ENCODE measurements at places on chromosomes 5 and 9.

DNA sequence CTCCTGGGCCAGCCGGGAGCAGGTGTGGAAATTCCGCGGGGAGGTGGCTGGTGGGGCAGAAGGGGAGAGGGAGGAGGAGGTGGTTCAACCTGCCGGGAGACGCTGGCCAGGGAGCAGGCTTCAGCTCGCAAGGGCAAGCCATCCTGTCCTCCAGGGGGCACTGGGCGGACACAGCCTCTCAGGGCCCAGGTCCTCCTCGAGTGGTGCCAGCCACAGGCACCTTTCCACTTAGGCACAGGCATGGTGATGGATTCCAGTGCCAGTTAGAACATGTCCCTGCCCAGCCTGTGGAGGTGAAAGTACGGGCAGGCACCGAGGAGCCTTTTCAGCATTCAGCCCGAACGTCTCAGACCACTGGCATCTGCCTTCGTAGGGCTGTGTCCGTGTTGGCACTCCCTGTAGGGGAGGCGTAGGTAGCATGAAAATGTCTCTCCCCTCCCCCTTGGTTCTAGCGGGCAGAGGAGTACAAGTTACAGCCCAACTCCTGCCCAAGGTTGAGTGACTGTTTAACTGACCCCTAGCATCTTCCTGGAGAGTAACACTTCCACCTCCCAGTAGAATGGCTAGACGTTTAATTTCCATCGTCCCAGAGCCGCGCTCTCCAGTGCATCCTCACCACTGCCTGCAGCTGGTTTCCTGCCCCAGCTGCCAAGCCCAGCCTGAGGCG lies 48.9 kb downstream of the DAB2IP start:
- DNase-seq = no peak

DNA sequence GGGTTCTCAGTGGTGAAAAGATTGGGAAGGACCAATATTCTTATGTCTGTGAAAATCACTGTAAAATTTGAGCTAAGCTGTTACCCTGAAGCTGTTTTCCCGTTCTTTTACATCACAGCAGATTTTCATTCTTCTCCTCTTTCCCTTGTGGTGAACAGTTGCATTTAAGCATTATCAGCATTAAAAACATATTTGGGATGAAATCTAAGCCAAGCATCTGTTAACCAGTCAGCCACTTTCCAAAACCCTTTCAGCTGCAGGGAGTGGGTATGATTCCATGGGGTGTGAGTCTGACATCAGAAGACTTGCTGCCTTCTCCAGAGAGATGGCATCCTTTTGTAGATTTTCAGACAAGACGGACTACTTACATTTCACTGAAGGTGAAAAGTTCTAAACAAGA lies 97.2 kb downstream of the TRIO start:
- no peak for DNase-seq

DNA sequence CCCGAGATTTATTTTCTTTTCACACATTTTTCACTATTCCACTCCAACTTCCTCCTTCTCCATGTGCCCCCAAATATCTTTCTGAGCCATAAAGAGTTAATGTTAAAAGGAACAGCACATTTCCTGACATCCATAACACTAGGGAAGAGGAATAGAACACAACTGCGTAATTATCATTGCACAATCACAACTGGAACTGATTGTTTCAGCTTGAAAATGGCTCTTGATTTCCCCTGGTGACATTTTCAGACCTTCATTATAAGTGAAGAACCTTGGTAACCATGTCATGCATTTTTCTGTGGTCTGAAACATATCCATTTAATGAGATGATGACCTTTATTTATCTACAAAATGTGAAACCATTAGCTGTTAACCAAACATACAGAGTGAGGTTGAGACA lies 82.4 kb downstream of the PCSK1 start:
- DNase-seq = no peak

DNA sequence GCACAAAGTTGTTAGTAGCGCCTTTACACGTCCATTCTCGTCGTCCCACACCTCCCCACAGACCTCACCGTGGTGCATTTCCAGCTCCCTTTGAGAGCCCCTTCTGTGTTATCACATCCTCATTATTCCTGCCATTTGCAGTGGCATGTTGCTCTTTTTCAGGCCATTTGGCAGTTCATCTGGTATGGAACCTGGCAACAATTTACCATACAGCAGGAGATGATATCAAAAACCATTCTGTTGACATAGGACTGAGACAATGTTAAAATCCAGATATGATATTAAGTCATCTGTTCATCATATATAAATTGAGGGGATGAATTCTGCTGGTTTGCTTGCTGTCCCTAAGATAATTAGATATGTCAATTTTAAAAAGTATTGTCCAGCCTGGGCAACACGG lies 83.0 kb downstream of the TMEM174 start:
- no peak for DNase-seq

DNA sequence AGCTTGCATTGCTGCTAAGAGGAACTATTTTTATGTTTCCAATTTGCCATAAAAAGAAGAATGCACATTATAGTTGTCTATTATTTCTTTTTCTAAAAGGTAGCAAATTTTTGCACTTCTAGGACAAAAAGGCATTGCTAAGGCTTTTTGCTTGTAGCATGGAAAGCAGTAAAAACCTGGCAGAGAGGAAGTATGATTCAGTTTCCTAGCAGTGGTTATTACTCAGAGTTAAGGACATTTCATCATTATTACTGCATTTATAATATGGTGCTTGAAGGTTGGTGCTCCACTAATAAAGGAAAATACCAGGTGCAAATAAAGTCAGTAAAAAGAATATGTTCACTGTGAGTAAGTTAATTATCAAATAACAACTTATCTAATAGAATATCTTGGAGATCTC lies 179.8 kb upstream of the PLPPR1 start:
- DNase-seq = no peak

- no peak for DNase-seq
Measured at GRCh38 chr9:118473521-118473920, 769.3 kb downstream of the TLR4 start.

DNA sequence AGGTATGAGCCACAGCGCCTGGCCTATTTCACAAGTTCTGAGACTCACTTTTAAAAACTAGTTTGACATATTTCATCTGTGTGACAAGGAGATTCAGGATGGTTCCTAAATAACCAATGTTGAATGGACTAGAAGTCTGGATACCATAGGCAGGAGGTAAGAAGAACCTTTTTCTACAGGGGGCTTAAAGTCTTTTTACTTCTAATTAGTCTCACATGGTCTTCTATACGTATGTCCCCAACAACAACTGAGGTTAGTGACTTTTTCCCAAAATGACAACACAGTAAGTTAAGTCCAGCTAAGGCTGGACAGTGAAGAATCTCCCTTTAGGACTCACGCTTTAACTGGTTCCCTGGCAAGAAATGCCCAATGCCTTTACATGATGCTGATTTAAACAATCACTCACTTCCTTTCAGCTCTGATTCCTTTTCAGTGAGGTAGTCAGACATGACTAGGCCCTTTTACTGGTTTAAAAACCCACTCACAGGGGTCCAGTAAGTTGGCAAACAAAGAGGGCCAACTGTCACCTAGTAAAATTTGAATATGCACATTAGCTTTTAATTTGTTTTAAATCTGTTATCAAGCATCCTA lies 12.1 kb upstream of the HAUS6 start:
- no peak for DNase-seq

Measured in left renal cortex interstitium (tissue), 4 donors.